ENCODE measurements at places on chromosomes 1 and 21.
A peak's percentile ranks its signal among the peaks of the same experiment; 100 is the strongest.

DNA sequence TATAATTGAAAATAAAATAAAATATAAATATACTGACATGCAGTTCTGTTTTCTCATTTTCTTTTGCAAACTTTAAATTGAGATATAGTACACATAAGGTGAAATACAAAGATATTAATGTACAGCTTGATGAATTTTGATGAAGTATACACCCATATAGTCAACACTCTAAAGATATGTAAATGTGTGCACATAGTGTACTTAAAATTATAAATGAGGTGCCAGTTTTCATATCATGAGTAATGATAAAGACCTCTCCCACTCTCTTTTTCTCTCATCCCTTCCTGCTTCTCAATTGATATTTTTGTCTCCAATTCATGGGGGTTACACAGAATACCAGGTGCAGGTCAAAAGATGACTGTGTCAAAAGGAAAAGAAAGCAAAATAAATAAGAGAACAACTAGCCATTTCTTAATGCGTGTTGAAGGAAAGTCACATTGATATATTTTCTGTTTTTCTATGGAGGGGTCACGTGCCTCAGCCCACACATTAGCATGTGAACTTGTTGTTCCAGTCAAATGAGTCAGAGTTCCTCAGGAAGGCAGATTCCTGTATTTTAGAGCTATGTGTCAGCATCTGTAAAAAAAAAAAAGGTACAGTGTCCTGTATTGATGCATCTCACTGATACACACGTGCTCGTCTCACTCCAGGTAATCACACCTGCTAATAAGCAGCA is 64.3 kb upstream of the HOOK1 start:
- DNase-seq: peak; percentile 91

DNA sequence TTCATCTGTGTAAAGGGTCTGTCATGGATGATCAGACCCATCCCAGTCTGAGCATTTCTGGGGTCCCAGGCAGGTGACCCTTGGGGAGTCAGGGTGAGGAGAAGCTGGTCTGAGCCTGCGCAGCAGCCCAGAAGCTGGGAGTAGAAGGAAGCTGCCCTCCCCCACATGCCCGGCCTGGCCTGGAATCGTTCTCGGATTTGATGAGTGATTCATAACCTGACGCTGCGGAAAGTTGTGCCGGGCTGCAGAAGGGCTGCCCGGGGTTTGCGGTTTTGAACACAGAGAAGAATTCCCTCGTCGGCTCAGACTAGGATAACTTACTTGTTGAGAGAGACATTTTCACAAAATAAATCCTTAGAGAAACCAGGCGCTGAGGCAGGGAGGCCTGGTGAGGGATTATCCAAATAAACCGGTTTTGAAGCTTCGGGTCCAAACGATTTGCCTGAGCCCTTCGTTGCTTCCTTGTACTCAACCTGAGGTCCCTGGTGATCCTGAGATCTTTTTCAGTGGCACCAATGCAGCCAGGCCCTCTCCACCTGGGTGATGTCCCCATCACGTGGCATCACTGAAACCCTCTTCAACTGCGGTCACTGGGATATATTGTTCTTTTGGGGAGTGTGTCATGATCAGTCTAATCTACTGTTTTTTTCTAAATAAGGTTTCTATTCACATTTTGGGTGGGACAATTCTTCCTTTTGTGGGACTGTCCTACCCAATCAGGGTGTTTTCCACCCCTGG is 29.2 kb downstream of the EPHB2 start:
- DNase-seq: peak; percentile 95

DNA sequence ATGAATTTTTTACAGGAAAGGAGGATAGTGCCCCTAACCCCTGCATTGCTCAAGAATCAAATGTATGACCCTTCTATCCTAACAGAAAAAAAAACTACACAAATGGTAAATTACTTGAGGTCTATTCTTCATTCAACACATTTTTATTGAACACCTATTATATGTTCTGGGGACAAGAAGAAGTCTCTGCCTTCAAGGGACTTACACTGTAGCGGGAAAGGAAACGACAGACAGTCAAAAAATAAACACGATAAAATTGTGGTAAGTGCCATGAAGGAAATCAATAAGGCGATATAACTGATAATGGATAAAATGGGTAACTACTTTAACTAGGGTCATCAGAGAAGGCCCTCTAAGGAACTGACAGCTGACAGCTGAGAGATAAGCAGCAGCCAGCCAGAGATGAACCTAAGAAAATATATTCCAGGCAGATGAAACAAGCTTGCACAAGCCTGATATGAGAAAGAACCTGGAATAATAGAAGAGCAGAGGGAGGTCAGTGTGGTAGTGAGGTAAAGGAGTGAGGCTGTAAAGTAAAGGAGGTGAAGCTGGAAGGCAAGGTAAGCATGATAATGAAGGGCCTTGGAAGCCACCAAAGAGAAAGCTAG is 66.4 kb downstream of the PHTF1 start:
- DNase-seq: no peak

- DNase-seq: peak; percentile 93
These were observed 6.0 kb upstream of the TRAPPC10 start for GRCh38 chr21:44006017-44006619.

DNA sequence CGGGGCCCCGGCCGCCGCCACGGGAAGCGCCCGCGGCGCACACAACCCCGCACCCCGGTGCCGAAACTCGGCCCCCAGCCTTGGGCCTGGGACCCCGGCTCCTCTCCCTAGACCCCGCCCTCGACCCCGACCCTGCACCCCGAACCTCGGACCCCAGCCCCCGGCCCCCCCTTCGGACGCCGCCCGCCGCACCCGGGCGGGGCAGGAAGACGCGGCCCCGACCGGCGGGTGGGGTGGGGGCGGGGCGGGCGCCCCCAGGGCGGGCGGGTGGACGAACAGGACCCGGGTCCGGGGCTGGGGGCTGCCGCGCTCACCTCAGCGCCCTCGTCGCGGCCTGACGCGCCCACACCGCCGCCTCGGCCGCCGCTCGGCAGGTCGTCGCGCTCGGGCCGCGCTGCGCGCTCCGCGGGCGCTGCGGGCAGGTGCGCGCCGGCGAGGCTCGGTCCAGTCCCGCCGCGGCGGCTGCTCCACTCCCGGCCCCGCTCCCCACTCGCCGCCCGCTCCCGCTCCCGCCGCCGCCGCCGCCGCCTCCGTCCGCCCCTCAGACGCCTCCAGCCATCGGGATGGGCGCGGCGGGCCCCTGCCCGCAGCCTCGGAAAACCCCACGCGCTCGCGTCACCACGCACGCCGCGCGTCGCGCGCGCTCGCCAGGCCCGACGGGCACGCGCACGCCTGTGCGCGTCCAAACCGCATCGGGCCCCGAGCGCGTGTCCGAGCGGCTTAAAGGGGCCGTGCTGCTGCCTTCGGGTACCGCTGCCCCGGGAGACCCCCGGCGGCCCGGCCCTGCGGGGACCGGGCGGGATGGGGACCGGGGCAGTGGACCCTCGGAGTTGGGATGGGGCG is at the start of gene GNB1:
Gene GNB1, minus strand, starts transcription at position 582 of the 843 bp plus-strand sequence. CDS start 65,634 bp downstream, outside the sequence.
- DNase-seq: peak; percentile 89

DNA sequence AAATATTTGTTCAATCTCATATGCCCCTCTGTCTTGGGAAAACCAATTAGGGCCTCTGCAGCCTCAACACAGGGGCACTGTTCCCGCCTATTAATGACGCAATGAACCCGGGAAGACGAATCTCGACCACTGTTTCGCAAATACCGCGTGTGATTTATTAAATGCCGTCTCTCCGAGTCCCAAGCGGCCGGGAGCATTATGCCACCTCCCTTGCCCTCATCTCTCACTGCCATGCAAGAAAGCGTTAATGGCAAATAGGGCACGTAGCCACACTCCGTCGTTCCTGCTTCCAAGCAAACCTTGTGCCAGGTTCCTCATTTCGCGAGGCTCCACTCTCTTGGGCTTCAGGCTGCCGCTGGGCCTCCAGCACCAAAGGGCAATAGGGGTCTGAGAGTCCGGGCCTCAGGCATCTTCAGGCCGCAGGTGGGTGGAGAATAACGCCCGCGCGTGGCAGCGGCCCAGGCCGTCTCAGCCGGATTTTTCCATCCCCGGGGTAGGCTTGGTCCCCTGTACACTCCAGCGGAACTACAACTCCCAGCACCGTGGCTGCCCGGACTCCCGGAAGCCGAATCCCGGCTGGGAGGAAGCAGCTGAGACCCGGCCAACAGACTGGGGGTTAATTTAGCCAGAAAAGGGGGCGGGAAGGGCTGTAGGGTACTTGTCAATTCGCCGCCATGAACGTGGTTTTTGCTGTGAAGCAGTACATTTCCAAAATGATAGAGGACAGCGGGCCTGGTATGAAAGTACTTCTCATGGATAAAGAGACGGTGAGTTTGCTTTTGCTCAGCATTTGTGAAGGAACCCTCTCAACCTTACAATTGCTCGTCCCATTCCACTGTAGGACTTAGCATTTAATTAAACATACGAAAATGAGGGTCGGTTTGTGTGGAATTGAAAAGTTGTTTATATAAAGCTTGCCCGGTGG is at the start of gene VPS45:
Gene VPS45, plus strand, starts transcription at position 593 of the 925 bp plus-strand sequence. Its CDS starts 82 bp downstream, at position 675.
- DNase-seq: peak; percentile 92

DNA sequence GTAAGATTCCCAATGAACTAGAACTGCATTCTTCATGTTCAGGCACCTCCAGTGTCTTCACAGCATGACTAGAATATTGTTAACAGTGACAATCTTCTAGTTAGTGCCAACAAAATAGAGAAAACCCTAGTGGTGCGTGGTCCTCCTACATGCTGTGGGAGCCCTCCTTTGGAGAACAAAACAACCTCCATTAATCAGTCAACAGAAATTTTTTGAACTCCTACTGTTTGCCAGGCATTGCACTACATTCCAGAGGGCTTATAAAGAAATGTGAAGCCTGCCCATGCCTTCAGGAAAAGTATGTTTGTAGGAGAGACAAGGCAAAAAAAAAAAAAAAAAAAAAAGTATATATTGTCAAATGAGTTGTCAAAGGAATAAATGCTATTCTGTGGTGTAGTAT is 252.7 kb downstream of the LRRC40 start:
- no peak for DNase-seq

GRCh38 chr21:31190516-31190915 is 152.2 kb upstream of the KRTAP19-8 start:
- no peak for DNase-seq

GRCh38 chr1:181296180-181296579 is 187.1 kb upstream of the CACNA1E start:
- DNase-seq: no peak

DNA sequence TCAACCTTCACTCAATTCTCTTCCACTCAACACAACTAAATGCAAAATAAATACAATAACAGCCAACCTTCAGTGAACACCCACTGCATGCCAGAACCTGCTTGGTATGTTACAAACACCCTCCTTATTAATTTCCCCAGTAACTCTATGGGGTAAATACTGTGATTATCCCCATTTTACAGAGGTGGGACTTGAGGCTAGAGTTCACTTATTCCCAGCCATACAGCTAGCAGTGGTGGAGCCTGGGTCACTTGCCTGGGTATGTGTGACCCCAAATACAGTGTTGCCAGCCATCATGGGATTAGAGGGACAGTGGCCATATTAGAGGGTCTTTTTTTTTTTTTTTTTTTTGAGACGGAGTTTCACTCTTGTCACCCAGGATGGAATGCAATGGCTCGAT is 1.6 kb downstream of the CPLANE2 start:
- DNase-seq: no peak

DNA sequence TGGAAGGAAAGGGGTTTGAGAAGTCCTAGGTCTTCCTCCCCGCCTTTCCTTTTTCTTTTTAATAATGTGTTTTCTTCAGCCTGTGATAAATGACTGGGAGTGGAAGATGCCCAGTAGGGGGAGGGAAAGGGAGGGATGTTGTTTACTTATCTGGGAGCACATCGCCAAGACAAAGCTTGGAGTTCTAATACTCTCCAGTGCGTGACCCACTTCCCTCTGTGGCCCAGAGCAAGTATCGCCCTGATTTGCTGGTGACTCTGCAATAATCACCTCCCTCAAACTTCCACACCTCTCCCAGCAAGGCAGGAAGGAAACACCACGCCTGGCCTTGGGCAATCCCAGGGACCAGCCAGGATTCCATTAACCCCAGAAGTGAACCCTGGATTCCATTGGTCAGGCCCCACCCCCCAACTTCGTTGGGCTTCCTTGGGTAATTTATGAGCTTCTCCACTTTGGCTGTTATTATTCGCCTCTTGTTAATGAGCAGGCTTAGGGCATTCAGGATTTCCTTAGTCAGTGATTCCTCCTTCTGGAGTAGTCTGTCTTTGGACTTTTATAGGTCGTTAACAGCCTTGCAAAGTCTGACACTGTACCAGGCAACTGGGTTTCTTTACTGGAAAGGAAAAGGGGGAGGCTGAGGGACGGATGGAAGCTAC is 24.3 kb upstream of the GRHL3 start:
- peak; percentile 85 for DNase-seq

GRCh38 chr1:186059752-186060151 is 315.3 kb downstream of the TPR start:
- no peak for DNase-seq

GRCh38 chr1:154398141-154398540 is 7.0 kb upstream of the IL6R start:
- no peak for DNase-seq

DNA sequence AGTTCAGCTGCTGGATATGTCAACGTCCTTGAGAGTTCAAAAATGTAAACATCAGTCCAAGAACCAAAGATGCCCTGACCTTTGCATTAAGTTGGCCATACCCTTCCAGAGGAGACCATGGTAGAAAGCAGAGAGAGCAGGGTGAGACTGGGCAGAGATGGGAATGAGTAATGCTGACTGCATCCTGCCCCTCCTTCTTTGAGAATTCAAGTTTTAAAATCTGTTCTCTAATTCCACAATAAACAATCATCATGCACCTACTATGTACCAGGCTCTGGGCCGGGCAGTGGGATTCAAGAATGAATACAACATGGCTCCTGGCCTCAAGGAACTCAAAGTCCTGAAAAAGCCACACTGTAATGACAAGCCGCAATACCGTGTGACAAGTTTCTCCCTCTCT is 3.9 kb upstream of the HAO2 start:
- DNase-seq: no peak

DNA sequence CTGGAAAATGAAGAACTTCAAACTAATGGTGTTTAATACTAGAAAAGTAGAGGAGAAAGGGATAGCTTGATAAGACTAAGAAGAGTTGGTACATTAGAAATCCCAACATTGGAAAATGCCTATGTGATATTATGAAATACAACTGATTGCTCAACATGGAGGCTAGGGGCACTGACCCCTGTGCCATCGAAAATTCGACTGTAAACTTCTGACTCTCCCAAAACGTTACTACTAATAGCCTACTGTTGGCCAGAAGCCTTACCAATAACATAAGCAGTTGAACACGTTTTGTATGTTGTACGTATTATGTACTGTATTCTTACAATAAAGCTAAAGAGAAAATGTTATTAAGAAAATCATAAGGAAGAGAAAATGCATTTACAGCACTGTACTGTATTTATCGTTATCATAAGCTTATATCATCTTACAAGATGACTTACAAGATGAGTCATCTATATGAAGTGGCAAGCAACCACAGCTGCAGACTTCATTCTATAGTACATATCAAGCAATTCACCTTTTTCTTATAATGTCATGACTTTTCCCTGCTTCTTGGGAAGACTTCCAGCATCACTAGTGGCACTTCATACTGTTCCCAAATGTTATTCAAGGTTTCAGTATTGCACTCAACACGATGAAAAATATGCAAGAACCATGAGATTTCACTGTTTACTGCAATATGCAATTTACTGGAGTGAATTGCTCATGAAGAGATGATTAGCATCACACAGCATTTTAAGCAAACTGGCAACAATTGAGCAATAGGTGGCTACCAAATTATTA is 12.9 kb upstream of the CTSK start:
- no peak for DNase-seq

All from fibroblast of pulmonary artery (primary cell).